ENCODE measurements at places on chromosomes 2 and 18. TPM values are rescaled to one million over a fixed set of nuclear protein-coding genes. Genes with fewer than 3 reads are reported as not detected.

- no peak for DNase-seq
Observed at GRCh38 chr2:235529621-235530020, 35.8 kb downstream of the AGAP1 start.

DNA sequence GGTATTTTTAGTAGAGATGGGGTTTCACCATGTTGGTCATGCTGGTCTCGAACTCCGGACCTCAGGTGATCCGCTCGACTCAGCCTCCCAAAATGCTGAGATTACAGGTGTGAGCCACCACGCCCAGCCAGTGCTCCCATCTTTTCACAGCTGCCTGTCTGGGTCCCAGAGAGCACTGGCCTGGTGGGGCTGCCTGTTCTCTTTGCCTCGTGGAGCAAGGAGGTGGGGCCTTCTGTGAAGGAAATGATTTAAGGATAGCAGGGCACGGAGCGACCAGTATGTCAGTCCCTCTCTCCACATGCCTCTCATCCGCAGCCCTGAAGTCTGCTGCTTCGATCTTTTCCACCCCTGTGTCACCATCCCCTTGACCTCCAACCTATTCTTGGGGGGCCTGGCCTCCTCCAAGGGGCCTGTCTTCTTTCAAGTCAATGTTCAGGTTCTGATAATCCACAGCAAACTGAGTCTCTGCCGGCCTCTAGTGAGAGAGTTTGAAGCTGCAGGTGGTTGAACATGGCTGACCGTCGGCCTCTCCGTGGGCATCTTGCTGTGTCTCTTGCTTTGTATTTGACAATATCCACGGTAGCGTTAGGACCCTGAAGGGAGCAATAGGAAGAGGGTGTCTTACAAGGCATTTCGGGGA, 28.2 kb upstream of the GIGYF2 start:
- DNase-seq: no peak

GRCh38 chr2:26162963-26163362, 9.9 kb upstream of the GAREM2 start:
- DNase-seq: no peak

DNA sequence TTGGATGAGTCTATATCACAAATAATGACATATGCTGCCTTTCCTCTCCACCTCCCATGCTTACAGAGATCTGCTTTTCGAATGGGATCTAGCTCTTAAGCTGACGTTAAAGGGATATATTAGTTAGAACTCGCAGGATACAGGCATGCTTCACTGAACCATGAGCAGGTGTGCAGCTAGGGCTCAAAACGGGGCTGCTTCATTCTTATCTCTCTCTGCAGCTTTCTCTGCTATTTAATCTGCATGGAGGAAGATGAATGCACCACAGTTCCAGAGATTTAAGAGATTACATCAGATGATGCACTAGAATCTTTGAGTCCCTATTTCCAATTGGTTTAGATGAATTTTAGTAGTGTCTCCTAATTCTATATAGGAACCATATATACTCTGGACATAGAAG, 327.0 kb downstream of the RAD51AP2 start:
- DNase-seq: no peak

GRCh38 chr2:122843503-122843902, 1088.1 kb downstream of the TSN start:
- DNase-seq: no peak

DNA sequence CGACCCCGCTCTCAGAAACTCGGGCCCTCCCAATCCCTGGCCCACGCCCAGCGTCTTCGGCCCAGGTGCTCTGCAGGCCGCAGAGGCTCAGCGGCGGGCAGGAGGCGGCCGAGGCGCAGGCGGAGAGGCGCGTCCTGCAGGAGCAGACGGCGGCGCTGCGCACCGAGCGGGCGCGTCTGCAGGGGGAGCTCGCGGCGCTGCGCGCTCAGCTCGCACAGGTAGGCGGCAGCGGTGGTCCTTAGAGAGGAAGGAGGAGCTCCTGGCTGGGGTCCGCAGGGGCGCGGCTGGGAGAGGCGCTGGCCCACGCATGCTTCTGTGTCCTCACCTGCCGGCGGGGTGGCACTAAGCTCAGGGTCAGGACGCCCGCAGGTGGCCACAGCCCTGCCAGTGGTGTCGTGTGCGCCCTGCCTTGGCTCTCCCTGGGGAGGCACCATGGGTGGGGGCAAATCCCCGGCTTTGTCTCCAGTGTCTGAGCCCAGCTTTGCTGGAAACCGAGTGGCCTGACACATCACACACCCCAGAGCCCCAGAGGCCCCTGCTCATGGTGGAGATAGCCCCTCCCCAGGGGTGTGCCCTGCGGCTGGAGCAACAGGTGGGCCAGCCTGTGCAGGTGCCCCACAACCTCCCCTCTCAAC, 14.9 kb upstream of the SNED1 start:
- peak; percentile 39 for DNase-seq

DNA sequence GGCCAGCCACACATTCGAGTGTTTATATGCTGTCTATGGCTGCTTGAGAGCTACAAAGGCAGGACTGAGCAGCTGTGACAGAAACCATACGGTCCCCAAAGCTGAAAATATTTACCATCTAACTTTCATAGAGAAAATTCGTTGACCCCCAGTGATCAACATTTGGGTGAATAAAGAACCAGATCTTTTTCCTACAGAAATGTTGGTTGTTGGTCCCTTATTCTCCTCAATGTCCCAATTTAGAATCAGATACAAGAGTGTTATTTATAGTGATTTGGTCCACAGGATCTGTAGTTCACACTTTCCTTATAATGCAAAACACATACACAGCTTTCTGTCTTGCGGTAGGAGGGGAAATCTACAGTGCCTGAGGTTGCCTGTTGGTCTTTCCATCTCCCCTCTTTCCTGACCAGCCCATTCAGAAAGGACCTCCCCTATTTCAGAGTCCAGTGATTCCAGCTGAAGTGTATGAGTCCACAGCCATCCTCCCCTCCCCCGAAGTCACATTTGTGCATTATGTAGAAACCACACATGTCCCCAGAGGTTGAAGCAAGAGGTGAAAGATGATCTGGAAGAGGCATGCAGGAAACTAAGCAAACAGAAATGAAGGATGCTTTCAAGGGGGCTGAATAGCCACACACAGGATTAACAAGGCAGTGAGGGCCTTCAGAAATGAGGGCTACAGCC, 61.9 kb downstream of the SPRED2 start:
- DNase-seq: no peak

DNA sequence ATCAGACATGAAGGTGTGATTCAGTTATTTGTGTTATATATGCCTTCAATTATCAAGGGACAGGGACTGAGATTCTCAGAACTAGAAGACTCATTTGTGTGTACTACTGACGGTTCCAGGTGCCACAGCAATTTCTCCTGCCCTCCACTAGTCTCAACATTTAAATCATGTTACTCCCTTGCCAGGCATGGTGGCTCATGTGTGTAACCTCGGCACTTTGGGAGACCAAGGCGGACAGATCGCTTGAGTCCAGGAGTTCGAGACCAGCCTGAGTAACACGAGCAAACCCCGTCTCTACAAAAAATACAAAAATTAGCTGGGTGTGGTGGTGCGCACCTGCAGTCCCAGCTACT, 1.1 kb downstream of the CNDP2 start:
- DNase-seq: no peak

DNA sequence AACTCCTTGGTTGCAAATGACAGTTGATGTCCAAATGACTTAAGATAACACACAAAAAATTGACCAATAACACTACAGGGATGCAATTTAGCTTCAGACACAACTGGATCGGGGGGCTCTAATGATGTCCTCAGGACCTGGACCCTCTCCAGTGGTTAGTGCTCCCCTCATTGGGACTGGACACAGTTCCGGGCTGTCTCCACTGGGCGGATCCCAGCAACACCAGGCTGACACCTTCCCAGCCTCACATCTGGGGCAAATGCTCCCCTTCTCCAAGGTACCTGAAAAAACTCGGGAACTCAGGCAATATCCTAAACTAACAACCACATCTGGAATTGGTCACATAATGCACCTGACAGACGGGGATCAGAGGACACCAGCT, 48.7 kb downstream of the PSMG2 start:
- no peak for DNase-seq

DNA sequence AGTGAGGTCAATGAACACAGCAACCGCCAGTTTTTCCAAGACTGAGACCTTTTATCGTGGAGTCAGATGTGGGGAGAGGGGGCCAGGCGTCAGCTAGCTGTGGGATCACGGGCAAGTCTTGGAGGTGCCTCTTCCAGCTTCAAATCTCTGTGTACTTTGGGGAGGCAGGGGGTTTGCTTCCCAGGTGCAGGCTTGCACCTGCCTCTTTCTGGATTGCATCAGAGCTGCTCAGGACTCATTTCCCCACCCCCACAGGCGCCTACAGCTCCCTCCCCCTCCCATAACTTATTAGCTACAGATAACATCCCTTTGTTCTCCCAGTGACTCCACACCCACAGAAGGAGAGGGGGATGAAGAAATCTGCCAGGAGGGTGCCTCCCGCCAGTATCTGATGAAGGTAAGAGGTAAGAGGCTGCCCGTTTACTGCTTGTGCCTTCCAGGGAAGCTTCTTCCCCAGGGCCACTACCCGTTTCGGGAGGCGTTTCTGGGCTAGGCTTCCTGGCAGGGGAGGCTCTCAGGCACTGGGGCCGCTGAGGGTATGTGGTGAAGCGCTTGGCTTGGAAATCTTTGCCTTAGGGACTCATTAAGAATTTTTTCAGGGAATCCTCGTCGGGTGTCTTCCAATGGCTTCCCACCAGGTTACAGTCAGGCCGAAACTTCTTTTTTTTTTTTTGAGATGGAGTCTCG, 18.8 kb upstream of the MRPL33 start:
- no peak for DNase-seq

DNA sequence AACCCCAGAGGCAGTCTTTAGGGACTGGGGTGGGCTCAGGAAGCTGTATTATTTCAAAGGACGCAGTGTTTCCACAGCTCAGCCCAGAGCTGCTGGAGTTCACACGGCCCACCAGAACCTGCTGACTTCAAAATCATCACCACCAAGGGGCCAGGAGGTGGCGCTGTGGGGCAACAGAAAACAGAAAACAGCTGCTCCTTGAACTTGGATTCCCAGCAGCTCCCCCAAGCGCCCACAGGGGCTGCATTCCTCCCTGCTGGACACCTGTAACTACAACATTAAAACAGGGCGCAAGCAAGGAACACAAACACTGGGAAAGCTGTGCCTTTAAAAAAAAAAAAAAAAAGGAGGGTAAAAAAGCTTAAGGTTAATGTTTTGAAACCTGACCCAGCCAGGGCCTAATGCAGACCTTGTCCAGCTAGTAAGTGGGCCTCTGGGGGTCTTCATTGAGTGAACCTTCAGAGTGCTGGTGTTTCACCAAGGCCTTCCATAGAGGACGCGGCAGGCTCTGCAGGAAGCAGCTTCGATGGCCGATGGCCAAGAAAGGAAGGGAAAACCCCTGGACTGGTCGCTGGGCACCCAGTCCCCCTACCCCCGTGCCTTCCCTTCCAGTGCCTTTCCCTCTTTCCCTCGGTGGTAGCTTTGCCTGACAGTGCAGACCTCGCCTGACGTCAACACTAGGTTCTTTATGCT, 25.9 kb downstream of the MLPH start:
- DNase-seq: peak; percentile 92

DNA sequence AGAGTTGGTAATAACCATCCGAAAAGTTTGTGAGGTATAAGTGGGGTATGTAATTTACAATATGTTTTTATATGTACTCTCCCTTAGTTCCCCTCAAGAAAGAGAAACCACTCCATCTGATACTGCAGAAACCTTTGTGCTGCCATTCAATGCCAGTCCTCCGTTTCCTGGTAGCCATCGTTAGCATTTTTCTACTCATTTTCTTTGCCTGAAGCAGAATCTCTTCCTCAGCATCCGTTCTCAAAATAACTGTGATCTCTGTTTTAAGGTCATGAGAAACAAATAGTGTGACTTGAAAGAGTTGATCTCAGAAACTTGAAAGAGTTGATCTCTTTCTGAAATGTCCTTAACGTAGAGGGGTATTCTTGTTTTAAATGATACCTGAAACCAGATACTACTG, 996 bp downstream of the PTCD3 start:
- no peak for DNase-seq

DNA sequence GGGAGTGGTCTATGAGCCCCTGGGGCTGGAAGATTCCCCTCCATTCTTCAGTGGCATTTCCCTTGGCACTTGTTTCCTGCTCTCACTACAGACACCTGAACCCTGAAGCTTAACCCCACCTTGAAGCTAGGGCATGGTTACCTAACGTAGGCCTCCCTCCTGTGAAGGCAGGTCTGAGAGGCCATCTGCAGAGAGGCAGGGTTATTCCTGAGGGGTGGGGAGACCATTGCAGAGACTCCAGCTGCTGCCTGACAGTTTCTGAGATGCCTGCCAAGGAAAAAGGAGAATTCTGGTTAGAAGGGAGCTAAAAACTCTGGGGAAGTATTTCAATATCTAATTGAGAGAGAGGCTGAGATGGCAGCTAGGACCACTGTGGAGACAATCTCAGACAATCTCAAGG, 119.3 kb upstream of the NDUFV2 start:
- no peak for DNase-seq

DNA sequence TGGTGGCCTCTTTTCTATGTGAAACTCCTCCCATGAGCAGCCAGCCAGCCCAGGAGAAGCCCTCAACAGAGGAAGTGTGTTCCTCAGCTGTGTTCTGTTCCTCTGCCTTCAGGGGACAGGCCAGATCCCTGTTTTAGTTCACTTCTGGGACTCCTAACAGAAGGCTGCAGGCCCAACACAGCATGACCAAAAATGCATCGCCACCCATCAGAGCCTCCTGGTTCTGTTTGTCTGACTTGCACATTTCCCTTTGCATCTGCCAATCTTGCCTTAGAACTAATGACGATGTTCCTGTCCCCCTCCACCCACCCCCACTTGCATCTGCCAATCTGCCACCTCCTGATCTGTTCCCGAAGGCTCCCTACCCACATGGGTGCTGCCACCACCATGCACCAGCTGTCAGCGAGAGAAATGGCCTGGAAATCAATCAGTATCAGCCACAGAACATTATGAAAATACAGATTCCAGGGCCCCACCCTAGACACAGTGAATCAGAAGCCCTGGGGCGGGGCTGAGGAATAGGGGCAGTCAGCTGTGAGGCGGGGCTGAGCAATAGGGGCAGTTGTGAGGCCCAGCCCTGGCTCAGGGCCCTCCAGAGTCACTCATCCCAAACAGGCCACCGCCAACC, 51.0 kb downstream of the FAM168B start:
- DNase-seq: no peak

- DNase-seq: no peak
Observed at GRCh38 chr2:137096693-137097092, 331.3 kb downstream of the THSD7B start.

- DNase-seq: no peak
Observed at GRCh38 chr2:221549143-221549542, 23.0 kb downstream of the EPHA4 start.

DNA sequence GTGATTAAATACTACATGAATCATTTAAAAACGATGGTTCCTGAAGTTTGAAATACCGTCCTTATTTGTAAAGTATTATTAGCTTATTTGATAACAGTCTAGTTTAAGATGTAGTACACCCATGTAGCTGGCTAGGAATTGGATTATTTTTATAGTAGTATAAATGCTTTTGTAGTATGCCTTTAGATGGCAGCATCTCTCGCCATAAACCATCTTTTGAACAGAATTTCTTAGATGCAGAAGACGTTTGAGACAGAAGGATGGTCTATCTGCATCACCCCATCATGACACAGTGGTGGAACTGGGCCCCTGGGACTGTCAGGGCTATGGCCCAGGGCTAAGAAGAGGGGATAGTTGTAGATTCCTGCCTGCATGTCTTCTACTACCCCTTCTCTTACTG, 152.7 kb downstream of the WDSUB1 start:
- no peak for DNase-seq

Gene CPO
- total RNA-seq: not detected

Gene GPR155
- 10.9 TPM for total RNA-seq

Gene ZSCAN30
- total RNA-seq: 18.6 TPM

Gene CD226
- total RNA-seq: 2.4 TPM

Gene RTP5
- total RNA-seq: 0.08 TPM

Gene ITGB6
- 0.05 TPM for total RNA-seq

Gene DSG4
- total RNA-seq: not detected

Measured in cardiac septum (tissue), 1 donor.